ENCODE measurements at places on chromosomes 7 and 10.
A peak's percentile ranks its signal among the peaks of the same experiment; 100 is the strongest.

GRCh38 chr10:98608411-98608810 is 161.7 kb upstream of the HPS1 start:
- no peak for DNase-seq

DNA sequence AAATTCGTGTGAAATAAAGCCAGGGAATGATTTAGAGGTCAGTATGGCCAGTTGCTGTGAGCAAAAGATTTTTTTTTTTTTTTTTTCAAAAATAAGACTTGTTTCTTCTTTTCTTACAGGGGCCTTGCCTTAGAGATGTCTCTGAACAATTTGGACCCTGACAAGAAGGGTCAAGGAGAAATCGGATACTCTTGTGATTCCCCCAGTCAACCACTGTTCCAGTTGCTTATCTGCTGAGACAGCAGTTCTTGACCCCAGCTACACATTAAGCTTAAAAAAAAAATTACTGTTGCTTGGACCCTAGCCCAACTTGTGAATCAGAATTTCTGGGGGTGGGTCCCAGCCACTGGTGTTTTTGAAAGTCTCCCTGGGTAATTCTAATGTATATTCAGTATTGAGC is 12.0 kb upstream of the FMC1 start:
- DNase-seq, result no peak

DNA sequence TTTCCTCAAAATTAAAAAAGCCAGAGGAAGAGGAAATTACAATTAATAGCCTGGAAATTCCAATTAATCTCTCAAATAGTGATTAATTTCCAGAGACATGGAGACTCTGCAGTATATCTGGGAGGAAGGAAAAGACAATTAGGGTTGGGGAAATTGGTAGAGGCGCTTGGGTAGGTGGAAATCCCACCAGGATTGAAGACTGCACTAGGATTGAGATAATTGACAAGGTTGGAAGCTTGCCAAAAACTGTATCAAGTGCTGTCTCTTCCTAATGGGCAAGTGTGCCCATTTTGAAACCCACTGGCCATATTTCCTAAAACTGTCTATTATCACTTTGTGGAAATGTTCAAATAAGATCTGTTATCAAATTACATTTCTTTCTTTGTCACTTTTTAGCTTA is 21.6 kb downstream of the CHN2 start:
- no peak for DNase-seq

DNA sequence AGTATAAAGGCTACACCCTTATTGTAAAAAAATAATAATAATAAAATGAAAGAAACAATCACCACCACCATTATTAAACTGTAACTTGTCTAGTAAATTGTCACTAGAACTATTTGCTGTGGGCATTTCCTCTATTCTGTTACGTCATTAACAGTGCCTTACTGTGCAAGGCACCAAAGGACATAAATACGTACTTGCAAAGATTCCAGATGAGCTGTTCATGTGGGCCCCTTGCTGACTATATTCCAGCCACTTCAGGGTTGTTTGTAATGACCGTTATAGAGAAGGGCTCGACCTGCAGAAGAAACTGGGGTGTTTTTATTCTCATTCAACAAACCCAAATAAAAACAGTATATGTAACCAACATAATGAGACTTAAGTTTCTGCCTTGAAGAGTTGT is 60.4 kb downstream of the KLRG2 start:
- DNase-seq, result no peak

- DNase-seq, result no peak
These were observed 809.1 kb downstream of the TNS3 start for GRCh38 chr7:46772776-46773175.

DNA sequence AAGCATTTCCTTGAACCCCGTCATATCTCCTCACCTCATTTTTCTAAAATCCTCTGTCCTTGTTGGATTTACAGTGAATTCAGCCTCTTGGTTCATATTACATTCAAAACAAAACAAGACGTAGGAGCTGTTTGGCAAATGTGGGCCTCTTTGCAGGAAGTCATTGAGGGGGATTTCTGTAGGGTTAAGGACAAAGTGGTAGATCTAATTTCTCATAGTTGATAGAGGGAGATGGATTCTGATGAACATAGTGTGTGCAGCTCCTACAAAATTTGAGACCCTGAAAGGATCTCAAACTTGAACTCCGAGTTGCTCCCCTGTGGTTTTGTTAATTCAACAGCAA is 682 bp downstream of the TBXAS1 start:
- DNase-seq, result no peak

- no peak for DNase-seq
These were observed 32.2 kb downstream of the MYL10 start for GRCh38 chr7:101596898-101597297.

GRCh38 chr7:28024786-28025334 is 155.7 kb downstream of the JAZF1 start:
- DNase-seq, result no peak

- DNase-seq, result no peak
These were observed 178.6 kb upstream of the BET1 start for GRCh38 chr7:94182721-94183120.

GRCh38 chr10:21317902-21318301 is 207.6 kb downstream of the SKIDA1 start:
- no peak for DNase-seq

- DNase-seq, result no peak
These were observed 143.3 kb upstream of the DKK1 start for GRCh38 chr10:52170776-52171175.

GRCh38 chr10:12685261-12686058 is 316.1 kb downstream of the CCDC3 start:
- no peak for DNase-seq

DNA sequence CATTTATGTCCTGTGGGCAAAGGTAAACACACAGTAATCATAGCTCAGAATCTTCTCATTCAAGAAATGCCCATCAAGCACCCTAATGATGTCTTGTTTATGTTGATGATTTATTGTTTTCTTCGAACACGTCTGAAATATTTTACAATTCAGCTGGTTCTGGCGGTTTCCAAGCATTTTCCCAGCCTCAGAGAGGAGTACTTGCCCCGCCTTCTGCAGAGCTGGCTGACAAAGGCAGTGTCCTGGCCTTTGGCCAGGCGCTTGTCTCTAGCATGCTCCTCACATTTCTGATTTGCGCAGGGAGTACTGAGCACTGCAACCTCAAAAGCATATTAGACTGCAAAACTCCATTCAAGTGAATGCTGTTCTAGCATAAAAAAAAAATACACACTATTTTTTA is 314.2 kb upstream of the GNAI1 start:
- peak; percentile 93 for DNase-seq

DNA sequence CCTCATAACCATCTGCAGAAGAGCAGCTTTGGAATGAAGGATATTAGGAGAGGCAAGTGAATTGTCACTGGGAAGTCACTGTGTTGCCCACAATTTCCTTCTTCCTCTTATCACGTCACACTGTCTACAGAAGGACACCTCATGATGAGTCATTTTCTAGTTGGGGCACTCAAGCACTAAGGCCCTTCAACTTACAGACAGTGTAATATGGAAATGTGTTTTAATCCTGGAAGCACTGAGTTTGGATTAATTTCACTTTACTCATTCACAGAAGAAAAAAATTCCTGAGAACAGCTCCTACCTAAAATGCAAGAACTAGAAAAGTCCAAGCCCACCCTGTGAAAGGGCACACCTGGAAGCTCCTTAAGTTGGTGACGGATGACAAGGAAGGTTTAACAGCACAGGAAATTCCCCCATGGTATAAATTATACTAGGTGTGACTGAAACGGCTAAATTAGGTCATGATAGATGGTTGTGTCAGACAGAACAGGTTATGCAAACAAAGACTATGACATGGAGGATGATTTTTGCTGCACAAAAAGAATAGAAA is 56.6 kb downstream of the PARD3 start:
- DNase-seq, result no peak

GRCh38 chr10:108051218-108051617 is 886.7 kb upstream of the SORCS1 start:
- DNase-seq, result no peak

DNA sequence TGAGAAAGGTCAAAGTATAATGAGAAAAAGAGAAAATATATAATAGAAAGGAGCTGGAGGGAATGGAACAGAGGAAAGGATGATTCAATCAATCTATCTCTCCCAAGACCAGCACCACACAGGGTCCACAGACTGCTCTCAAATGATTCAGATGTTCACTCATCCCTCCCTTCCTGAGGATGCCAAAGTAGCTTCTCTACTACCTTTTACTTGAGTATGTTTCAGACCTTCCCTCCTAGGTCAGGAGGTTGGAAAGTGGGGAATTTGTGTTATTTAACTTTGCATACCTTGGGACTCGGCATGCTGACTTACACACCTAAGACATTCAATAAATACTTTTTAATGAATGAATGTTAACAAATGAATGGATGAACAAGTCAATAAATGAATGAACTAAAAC is 30.6 kb downstream of the CPVL start:
- no peak for DNase-seq

GRCh38 chr10:111874576-111874975 is 309.0 kb downstream of the GPAM start:
- no peak for DNase-seq

DNA sequence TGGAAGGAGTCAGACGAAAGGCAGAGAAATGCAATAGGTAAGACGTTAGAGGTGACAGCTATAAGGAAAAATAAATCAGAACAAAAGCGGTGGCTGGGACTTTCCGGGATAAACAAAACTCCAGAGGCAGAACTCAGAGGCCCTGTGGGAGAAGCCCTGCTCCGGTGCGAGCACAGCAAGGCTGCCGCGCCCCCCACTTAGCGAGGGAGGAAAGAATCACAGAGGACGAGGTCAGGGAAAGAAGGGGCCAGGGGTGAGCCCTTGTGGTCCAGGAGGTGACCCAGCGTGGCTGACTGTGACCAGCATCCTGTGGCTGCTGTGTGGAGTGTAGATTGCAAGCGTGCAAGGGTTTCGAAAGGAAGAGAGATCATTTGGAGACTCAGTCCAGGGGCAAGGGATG is 591.8 kb upstream of the ADARB2 start:
- DNase-seq, result no peak

- no peak for DNase-seq
These were observed 196.1 kb upstream of the GALNT17 start for GRCh38 chr7:70935854-70936253.

GRCh38 chr10:127310923-127311322 is 114.5 kb upstream of the INSYN2A start:
- DNase-seq, result no peak

DNA sequence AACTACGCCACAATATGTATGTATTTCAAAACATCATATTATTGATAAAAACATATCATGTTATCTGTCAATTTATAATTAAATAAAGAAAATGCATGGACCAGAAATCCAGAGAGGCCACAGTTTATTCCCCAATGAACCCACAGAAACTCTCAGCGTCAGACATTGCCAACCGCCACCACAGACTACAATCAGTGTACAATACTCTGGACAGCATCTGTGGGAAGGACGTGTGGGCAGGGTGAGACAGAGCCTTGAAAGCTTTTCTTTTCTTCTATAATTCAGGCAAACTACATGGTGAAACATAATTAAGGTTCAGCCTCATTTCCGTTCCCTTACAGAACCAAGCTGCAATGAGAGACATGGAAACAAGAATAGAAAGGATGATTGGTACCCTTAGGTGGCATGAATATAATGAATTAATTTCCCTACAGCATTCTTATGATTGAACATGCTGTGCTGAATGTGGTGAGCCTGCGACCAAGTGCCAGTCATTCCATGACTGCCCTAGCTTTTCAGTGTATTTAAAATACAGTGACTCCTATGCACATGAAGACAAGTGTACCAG is 909.3 kb downstream of the SORCS1 start:
- DNase-seq, result no peak

DNA sequence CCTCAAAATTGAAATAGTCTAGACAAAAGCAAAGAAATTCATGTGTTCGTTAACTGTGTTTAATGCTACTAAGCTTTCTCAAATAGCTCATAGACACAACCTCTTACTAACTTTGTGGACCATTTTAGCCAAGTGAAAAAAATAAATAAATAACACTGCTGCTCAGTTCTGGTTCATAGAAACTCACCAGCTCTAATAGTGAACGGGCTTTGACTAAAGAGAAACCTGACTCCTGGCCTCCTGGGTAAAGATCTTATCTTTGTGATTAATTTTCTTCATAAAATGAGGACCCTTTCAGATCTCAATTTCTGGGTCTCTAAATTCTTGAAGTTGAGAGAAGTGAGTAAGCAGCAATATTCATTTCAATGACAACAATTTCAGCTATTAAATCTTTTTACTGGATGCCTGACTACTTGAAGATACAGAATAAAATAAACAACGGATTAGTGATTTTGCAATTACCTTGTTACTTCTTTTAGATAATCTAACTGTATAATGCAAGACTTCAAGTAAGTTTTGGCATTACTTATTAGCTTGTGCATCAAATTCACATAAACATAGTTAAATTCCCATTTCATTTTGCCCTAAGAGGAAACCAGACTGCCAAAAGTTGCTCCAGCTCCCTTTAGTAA is 3.1 kb downstream of the CADPS2 start:
- peak; percentile 41 for DNase-seq

- DNase-seq, result no peak
These were observed 624.9 kb downstream of the PTPRN2 start for GRCh38 chr7:157962458-157963306.
